Activated CD4-positive, alpha-beta T cell treated with anti-CD3 and anti-CD28 coated beads, Interleukin-2, Interleukin-4, amounts not matched to agents 100 ng/mL and 50 ng/mL, durations not matched to agents 16 hours and 8 hours (primary cell): ENCODE measurements at places on chromosomes 4 and X.

- DNase-seq: no peak
These were observed 159.5 kb downstream of the KLHL13 start for GRCh38 chrX:117957128-117957527.

GRCh38 chr4:44996276-44996845, 270.0 kb upstream of the GNPDA2 start:
- DNase-seq: no peak

GRCh38 chr4:40186665-40187014, 10.2 kb upstream of the RHOH start:
- DNase-seq: no peak

GRCh38 chr4:163200727-163201349, 34.1 kb upstream of the NAF1 start:
- DNase-seq: no peak

- no peak for DNase-seq
These were observed 302.4 kb downstream of the FAM47B start for GRCh38 chrX:35244796-35245508.

DNA sequence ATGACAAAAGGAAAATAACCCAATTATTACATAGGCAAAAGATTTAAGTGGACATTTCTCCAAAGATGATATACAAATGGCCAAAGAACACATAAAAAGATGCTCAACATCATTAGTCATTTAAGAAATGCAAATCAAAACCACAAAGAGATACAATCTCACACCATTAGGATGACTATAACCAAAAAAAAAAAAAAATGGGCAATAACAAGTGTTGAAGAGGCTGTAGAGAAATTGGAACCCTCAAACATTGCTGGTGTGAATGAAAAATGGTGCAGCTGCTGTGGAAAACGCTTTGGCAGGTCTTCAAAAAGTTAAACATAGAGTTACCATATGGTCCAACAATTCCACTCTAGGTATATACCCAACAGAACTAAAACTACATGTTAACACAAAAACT, 5.6 kb upstream of the PRDX4 start:
- DNase-seq: peak; percentile 9

- DNase-seq: no peak
These were observed 680.7 kb upstream of the GRID2 start for GRCh38 chr4:91622925-91623602.

GRCh38 chr4:94650134-94650495, 107.6 kb upstream of the BMPR1B start:
- no peak for DNase-seq
